Psoas muscle (tissue), 8 donors: ENCODE measurements at places on chromosomes 3 and 15. TPM values are rescaled to one million over a fixed set of nuclear protein-coding genes. Genes with fewer than 3 reads are reported as not detected.

Gene CKMT1B
- total RNA-seq = not detected

Gene PPP1R14D
- not detected for total RNA-seq

Gene FRMD4B
- total RNA-seq = 4.0 TPM

Gene CTDSPL2
- 17.3 TPM for total RNA-seq

Gene PLSCR5
- not detected for total RNA-seq

Gene KCNMB3
- 1.6 TPM for total RNA-seq

Gene CTXND1
- total RNA-seq = 0.07 TPM

Gene RHCG
- total RNA-seq = 0.30 TPM

Gene CHRNB4
- total RNA-seq = not detected

Gene MINDY2
- total RNA-seq = 9.1 TPM

Gene ARPP21
- 101 TPM for total RNA-seq

Gene ABI3BP
- 23.9 TPM for total RNA-seq

Gene SCAANT1
- not detected for total RNA-seq

Gene SIAH2
- 10.7 TPM for total RNA-seq

Gene NBEAL2
- 7.4 TPM for total RNA-seq

Gene ZNF385D
- total RNA-seq = 7.1 TPM

Gene EPHA6
- not detected for total RNA-seq

Gene CFAP20DC
- total RNA-seq = not detected

Gene NUSAP1
- total RNA-seq = 2.3 TPM

Gene CCK
- not detected for total RNA-seq

Gene LMOD3
- 127 TPM for total RNA-seq

Gene IL12A
- total RNA-seq = 0.19 TPM

Gene MYZAP
- 3.6 TPM for total RNA-seq

Gene CPNE4
- total RNA-seq = not detected

Gene SLC12A1
- total RNA-seq = not detected

Gene THBS1
- total RNA-seq = 40.1 TPM

Gene HOMER2
- total RNA-seq = 83.5 TPM
